AG04449 (cell line): ENCODE measurements at places on chromosomes 3 and 15.
A peak's percentile ranks its signal among the peaks of the same experiment; 100 is the strongest.

GRCh38 chr15:90799639-90800170 lies 68.7 kb upstream of the FURIN start:
- no peak for DNase-seq

- DNase-seq = no peak
These were observed 54.6 kb upstream of the STXBP5L start for GRCh38 chr3:120853416-120853815.

DNA sequence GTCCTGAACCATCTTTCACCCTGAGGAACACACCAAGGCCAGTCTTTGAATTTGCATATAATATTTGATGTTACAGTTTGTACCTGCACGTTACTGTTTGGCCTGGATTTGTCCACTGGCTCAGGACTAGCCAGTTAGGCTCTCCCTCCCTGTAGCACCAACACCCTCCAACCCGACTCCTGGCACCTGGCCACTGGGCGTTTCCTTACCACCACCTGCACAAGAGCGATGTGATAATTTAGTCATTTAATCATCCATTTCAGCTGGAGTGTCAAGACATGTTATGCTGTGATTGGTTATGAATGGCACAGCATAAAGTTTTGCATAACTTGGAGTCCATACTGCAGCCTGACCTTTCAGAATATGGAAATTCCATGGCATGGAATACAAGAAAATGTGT lies 242.4 kb downstream of the KCNMB2 start:
- DNase-seq = no peak

GRCh38 chr15:42507514-42507913 lies 12.1 kb downstream of the SNAP23 start:
- DNase-seq = no peak

DNA sequence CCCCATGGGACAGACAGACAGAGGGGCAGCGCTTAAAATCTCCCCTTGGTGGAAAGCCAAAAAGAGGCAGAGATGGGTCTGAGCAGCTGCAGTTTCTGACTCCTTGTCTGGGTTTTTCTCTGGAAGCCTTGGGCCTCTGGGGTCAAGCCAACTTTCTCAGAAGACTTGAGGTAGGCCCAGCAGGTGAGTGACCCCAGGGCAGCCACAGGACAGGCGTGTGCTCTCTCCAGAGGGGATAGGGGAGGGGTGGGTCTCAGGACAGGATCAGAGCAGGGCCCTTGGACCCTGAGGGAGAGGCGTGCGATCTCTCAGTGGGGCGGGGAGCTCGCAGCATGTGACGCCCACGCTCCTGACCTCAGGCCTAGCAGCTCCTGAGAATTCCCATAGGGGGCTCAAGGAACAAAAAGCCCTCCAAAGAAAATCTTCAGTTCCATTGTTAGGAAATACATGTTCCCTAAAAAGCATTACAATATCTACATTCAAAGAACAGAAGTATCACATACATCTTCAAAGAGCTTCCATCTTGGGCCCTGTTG lies 34.6 kb upstream of the DUSP7 start:
- no peak for DNase-seq

- no peak for DNase-seq
These were observed 24.0 kb upstream of the USP3 start for GRCh38 chr15:63480441-63480821.

DNA sequence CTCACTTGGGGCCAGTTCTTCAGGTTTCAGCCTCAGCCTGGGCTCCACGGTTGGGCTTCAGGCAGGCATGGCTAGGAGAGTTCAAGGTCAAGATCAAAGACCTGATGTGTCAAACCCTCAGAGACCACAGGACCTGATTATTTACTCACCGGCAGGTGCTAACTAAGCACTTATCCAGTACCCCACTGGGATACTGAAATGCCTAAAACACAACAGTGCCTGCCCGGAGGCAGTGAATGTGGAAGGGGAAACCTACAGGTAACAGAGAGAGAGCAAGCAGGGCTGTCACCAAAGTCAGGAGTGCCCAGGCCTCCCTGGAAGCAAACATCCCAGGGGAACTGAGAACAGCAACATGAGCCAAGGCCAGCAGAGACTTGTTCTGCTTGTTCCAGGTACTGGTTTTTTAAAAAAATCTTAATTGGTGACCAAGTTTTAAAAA lies 6.7 kb downstream of the IDH2 start:
- DNase-seq = no peak

DNA sequence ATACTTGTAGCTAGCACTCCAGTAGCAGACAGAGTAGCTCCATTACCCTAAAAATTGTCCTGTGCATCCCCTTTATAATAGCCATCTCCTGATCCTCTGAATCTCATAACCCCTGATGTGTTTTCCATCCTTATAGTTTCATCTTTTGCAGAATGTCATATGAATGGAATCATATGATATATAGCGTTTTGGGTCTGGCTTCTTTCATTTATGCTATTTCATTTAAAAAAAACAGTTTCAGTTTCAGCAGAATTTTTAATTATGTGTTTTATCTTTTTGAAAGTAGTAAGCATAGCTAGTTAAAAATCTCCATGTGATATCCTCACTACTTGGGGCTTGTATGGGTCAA lies 132.7 kb downstream of the KLF13 start:
- DNase-seq = no peak

GRCh38 chr15:42511007-42511391 lies 15.6 kb downstream of the SNAP23 start:
- no peak for DNase-seq

DNA sequence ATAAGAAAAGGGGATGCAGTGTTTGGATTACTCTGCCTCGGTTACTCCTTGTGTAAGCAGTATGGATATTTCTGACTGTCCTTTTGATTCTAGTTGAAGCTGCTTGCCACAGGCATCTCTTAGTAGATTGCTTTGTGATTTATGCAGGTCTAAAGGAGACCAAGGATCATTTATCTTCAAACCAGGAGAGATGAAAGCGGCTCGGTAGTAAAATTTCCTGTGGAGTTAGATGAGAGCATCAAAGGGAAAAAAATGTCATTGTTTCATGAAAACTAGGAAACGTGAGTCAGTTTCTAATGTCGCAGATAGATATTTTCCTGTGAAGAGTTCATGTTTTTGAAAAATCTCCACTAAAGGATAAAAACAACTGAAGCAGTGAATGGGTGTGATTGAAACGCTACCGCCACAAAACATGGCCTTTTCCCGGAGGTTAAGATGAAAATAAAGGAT lies 254.0 kb upstream of the TBL1XR1 start:
- DNase-seq = no peak

DNA sequence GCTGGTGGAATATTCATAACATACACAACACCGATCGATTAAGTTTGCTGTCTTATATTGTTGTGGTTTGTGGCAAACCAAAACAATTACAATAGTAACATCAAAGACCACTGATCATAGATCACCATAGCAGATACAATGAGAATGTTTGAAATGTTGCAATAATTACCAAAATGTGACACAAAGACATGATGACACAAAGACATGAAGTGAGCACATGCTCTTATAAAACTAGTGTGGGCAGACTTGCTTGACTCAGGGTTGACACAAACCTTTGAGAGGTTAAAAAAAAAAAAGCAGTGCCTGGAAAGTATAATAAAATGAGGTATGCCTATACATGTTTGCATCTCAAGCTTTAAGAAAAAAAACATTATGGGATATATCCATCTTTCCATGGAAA lies 130.3 kb downstream of the NR1I2 start:
- DNase-seq = no peak

- DNase-seq = no peak
These were observed 17.7 kb upstream of the AP4E1 start for GRCh38 chr15:50890751-50891150.

- peak; percentile 66 for DNase-seq
These were observed 398.9 kb upstream of the TPRG1 start for GRCh38 chr3:188772886-188773285.

DNA sequence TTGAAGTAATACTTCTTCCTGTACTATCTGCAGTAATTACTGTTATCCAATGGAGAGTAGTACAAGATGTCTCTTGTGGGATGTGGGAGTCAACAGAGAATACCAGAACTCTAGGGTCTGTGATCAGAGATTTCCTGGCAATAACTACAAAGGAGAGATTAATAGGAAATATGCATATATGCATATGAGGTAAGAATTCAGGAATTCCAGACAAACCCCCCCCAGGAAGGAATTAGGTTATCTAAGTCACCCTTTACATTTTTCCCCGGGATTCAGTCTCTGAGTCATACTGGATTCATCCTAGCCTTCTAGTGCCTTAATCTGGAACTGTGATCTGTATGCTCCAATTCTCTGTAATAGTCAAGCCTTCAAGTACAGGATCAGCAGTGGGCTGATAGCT lies 49.4 kb downstream of the GTF2E1 start:
- DNase-seq = no peak

DNA sequence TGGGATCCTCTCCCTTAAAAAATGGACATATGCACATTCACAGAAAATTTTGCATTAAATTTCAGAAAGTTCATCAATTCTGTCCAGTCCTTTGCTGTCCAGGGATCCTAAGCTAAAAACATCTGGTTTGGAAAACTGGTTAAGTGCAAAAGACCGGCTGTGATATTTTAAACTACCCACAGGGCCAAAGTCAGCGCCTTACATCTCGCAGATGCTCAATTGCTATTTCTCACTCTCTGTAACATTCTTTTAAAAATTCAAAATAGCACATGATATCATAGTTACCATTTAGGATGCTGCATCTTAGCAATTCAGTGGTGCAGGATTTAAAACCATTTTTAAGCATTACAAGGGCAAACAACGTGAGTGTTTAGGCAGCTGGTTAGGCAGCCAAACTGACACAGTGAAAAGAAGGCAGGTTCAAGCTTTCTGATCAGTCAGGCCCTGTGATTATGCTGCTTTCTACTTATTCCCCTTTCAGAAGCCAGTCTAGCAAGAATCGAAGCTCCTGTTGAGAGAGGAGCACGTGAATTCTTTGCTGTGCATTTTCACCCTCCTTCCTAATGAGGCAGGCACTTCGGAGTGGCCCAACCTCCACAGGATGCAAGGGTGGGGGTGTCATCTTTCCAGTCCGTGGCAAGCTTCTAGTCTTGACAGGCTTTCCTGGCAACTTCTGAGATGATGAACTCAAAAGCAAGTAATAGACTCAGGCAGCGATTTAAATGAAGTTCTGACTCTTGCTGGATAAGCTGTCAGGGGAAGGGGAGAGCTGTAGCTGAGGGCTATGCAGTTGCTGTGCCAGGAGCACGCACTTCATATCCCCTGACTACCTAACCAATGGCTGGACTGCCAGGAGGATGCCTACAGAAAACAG lies 8.8 kb downstream of the PRICKLE2 start:
- DNase-seq = no peak

DNA sequence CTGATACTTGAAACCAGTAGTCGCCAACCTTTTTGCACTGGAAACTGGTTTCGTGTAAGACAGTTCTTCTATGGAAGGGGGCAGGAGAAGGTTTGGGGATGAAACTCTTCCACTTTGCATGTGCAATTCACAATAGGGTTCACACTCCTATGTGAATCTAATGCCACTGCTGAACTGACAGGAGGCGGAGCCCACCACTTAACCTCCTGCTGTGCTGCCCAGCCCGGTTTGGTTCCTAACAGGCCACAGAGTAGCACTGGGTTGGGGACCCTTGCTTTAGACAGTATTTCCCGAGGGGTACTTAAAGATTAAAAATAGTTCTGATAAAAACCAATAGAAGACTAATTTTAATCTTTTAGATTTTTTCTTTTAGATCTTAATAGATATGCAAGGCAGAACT lies 11.1 kb downstream of the TFG start:
- no peak for DNase-seq

DNA sequence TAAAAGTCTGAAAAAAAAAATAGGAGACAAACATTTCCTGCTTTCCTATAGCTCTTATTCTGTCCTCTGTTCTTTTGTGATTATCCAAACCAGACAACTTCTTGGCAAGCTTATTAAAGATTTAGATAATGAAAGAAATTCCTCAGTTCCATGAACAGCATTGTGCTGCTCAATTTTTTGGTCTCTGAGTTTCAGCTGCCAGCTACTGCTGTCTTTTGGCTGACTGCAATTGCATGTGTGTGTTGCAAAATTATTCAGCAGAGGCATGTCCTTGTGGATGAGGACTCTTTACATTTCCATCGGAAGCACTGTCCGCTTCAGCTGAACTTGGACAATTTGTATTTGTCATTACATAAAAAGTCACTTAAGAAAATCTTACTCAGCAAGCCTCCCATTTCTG lies 397.3 kb upstream of the RASGRP1 start:
- no peak for DNase-seq
